ENCODE measurements at places on chromosomes 1 and 21.

DNA sequence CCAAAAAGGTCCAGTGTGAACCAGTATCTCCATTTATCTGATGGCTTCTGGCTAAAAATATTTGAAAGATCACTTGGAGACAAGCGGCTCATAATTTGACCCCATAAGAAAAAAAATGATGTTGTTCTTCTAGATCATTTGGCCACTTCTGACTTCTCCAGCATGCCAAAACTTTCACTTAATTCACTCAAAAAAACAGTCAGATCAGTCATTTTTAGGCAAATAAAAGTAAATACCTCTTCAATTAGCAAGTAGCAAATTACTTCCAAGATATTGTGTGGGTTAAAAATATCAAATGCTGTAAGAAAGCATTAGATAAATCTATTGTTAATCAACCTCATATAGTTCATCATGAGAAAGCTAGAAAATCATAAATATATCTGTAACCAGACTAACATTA lies 106.0 kb downstream of the ZC3H11B start:
- DNase-seq, result no peak

- DNase-seq, result no peak
Observed at GRCh38 chr1:192539297-192540092, 36.1 kb upstream of the RGS1 start.

DNA sequence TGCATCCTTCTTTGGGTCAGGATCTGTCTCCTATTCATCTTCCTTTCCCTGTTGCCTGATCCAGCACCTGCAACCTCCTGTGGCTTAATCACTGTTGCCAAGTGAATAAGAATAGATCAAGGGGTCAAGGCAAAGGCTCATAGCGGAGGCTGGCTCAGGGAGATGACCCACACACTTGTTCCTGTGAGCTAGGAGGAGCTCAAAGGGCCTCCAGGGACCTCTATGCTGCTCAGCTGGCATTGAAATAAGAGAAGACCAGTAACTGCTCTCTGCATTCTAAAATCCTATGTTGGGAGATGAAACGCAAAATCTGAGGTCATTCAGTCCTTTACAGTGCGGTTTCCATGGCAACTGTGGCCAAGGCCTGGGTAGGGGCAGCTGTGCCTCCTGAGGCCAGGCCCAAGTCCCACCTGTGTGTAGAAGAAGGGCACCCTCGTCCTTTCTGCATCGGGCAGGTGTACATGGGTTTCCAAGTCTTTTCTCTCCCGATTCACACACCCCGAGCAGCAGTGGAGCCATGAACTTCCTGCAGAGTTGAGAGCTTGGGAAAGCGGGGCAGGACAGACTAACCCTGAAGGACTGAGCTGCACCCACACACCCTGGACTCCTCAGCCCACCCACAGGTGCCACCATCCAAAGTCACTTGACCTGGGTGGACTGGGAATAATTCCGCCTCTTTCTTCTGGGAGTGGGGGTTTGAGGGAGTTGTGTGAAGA lies 27.8 kb upstream of the STUM start:
- DNase-seq, result no peak

- DNase-seq, result no peak
Observed at GRCh38 chr1:152855661-152856060, 4.1 kb upstream of the LCE7A start.

GRCh38 chr1:215476541-215476940 lies 90.6 kb upstream of the KCTD3 start:
- no peak for DNase-seq

DNA sequence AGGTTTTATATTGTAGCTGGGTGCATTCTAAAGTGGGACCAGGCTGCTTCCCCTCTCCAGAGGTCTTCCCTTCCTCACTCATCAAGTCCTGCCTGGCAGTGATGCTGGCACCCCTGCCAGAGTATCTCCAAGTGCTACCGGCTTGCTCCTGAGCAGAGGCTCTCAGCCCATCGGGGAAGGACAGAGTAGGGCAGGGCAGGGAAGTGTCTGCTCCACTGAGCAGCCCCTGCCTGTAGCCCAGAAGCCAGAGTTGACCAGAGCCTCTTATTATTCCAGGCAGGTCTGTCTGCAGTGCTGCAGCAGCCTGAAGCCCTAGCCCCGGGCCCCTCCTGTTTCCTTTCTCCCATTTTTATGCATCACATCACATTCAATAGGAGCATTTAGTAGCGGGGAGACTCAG lies 51.1 kb downstream of the ATP2B4 start:
- no peak for DNase-seq

GRCh38 chr21:31667132-31667531 lies 7.6 kb downstream of the SOD1 start:
- DNase-seq, result no peak

GRCh38 chr1:158055854-158056253 lies 62.4 kb downstream of the KIRREL1 start:
- no peak for DNase-seq

DNA sequence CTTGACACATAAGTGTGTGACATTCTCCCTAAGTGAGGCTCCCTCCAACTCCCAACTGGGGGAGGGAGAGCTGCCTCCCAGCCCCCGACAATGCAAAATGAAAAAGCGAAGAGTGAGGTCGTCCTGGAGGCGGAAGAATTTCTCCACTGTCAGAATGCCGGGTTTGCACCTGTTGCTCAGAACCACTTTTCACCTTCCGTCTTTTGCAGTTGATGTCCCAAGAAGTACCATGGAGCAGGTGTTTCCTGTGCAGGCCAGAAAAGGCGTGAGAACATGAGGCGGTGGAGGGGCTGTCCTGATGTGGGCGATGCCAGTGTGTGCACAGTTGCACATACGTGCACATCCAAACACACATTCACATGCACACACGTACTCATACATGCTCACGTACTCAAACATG lies 158.6 kb upstream of the AJAP1 start:
- DNase-seq, result no peak

- no peak for DNase-seq
Observed at GRCh38 chr1:114263343-114263742, 109.7 kb upstream of the SYT6 start.

DNA sequence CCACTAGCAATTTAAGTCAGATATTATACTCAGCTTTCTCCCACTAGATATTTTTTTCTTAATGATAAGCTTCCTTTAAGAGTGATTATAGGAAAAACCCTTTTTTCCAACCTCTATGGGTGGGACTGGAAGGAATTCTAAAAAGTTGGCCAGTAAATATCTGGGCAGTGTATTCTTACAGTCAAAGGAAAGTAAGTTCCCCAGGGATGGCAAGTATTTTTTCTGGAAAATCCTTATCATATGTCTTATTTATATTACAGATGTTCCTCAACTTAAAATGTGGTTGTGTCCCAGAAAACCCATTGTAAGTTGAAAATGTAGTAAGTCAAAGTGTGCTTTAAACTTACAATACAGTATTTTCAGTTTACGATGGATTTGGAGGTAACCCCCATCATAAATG lies 29.2 kb downstream of the CMPK1 start:
- DNase-seq, result no peak

DNA sequence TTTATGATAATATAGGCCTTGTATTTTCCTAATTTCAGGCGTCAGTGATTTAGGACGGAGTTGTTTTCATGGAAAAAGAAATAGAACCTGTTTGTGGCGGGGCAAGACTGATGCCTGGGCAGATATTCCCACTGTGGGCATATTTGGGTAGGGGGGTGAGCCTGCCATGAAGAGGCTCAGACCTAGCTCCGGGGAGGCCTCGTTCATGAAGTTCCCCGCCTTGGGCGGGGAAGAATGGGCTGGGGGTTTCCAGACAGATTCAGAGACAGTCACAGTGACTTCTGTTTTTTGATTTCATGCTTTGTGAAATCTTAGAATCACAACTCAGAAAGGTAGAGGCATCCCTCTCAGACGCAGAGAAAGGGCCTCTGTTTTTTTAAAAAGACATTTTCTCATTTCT lies 36.1 kb downstream of the RUNX3 start:
- DNase-seq, result no peak

DNA sequence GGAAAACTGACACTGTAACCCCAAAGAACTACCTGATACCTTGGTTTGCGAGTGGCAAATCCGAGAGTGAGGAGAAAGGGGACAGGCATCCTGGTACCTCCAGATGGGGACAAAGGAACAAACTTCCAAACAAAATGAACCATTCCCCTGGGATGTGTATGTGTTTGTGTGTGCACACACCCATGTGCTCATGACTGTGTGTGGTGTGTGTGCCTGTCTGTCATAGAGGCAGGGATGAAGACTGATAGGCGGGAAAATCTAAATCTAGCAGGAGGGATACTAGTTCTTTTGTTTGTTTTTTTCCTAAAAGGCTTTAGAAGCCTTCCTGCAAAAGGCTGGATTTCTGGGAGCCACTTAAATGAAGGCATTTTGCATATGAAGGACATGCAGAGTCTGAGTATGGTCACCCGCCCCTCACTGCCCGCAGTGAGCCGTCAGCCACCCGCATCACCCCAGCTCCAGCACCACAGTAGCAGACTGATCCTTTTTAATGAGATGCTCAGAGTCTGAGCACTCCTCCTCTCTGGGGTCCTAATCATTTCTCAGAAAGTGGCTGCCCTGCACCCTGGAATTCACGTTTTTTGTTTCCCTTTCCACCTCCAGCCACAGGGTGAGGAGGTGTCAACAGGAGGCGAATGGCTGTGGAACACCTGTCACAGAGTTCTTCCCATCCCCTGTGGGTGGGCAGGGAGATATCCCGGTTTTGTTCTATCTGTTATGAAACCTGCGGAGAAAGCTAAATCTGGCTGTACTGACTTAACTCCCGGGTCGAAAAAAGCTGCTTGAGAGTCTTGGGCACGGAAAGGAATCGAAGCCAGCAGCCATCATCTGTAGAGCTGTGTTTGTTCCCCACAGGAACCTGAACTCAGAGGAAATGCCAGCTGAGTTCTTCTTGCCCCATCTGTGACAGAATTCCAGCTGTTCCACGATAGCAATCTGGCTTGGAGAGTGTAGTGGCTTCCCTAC lies 34.9 kb downstream of the UTP25 start:
- DNase-seq, result no peak

- DNase-seq, result no peak
Observed at GRCh38 chr1:203596673-203597210, 29.9 kb upstream of the ATP2B4 start.

DNA sequence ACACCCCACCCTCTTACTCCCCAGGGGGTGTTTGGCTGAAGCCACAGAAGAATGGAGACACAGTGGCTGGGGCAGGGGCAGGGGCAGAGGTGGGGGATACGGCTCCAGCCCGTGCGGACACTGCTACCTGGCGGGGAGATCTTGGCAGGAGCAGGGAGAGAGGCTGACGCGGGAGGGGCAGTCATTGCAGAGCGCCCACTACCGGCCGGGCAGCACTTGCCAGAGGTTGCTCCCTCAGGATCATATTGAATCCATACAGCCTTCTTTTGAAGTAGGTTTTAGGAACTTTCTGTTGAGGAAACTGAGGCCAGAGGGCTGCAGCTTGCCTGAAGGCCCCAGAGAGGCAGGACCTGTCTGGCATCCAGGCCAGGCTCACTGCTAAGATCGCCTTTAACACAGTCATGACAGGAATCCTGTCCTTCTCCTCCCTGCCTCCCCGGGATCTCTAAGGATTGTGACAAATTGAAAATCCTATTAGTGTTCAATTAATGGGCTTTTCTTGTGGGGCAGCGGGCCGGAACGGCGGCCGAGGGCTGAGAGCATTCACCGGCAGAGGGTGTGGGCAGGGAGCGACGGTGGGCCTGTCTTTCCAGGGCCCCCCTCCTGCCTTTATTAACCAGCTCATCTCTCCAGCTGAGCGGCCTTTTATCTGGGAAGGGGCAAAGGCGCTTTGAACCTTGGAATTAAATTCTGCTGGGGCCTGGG lies 65.5 kb upstream of the WNT4 start:
- DNase-seq, result no peak

DNA sequence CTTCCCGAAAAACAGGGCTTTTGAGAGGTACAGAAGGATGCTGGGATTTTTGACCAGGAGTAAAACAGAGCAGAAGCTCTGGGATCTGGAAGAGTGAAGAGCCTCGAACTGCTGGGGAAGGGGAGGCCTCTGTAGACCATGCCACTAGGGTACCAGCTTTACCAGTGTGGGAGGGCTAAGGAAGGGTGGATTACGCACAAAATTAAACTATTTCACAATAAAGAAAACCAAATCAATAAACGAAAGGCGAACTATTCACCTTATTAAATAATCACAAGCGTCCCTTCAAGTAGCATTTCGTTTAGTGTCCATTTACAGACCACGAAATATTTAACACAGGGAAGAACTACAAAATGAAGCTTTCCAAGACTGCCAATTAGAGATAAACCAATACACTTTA lies 723 bp downstream of the CZIB start:
- DNase-seq, result no peak

- DNase-seq, result no peak
Observed at GRCh38 chr1:153771841-153772593, 3.2 kb upstream of the SLC27A3 start.

DNA sequence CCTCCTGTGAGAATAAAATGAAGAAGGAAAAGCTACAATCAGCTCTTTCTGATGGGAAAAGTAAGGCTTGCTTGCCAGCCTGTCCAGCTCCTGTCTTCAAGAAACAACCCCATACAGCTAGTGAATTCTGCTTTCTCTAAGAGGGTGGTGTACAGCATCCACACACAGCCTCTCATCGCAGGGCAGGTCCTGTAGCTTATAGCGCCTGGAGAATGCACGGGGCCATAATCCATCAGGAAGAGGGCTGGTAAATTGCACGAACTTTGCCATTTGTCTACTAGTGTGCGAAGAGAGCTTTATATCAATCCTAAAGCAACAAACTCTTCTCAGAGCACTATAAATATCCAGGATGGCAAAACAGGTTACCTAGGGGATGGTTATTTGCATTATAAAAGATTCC lies 83.3 kb upstream of the SAMSN1 start:
- no peak for DNase-seq

GRCh38 chr1:169999331-169999741 lies 75.2 kb downstream of the KIFAP3 start:
- DNase-seq, result no peak

- no peak for DNase-seq
Observed at GRCh38 chr1:196121181-196121580, 487.1 kb downstream of the KCNT2 start.

DNA sequence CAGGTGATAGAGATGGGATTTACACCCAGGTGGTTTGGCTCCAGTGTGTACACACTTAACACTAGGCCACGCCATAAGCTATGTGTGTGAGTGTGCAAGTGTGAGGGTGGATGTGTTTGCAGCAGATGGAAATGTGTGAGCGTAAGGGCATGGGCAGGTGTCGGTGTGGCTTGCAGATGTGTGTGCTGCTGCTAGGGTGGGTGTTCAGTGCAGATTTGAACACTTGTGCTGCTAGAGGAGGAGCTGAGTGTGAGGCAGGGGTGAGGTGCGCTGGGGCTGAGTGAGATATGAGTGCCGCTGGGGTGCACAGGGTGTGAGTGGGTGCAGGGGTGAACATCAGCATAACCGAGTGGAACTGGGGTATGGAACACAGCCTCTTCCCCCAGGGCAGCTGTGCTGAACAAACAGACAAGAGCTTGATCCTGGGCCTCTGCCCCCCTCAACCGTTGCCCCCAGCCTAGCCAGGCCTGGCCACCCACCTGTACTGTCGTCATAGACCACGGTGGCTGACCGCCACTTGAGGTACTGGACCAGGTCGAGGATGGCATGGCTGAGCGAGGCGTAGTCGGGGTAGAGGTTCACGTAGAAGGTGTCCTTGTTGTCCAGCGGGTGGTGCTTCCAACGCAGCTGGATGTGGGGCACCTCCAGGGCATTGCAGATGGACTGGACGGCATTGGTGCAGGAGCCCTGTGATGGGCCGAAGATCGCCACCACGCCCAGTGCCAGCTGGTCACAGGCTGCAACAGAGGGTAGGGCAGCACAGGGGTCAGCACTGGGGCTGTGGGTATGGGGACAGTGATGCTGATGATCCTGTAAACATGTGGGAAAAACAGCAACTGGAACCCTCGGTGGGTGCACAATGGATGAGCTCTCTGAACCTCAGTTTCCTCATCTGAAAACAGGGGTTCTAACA lies 153.9 kb downstream of the GRIK3 start:
- DNase-seq, result no peak

Measured in stimulated activated CD8-positive, alpha-beta memory T cell treated with anti-CD3 and anti-CD28 coated beads, Interleukin-7, amount 100 ng/mL, for 4 hours (primary cell).